ENCODE measurements at places on chromosomes 11 and 22.

DNA sequence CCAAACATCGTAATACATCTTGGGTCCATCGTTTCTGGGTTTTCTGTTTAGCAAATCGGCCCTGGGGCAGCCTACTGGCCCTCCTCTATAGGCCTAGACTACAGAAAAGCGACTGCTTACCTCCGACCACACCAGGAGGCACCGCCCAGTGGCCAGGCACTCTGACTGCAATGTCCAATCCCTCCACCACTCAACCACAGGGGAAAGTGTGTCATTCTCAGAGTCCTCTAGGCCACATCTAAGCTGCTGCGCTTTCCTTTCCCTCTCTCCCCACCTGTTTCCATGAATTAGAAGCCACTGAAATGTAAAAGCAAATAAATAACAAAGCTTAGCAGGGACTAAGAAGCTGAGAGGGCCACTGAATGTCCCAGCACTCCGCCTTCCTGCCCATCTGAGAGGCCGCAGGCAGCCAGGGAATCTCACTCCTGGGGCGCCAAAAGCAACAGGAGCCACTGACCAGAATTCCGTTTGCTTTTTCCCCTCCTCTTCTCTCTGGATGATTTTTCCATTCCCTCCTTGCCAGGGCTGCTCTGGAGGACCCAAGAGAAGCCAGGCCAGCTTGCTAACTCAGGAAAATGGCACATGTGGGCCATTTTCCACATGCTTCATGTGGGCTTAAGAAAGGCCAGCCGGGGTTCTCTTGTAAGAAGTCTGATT, 50.1 kb upstream of the FLI1 start:
- peak; percentile 30 for DNase-seq

GRCh38 chr11:93817426-93818348, 32.7 kb downstream of the VSTM5 start:
- DNase-seq: no peak

DNA sequence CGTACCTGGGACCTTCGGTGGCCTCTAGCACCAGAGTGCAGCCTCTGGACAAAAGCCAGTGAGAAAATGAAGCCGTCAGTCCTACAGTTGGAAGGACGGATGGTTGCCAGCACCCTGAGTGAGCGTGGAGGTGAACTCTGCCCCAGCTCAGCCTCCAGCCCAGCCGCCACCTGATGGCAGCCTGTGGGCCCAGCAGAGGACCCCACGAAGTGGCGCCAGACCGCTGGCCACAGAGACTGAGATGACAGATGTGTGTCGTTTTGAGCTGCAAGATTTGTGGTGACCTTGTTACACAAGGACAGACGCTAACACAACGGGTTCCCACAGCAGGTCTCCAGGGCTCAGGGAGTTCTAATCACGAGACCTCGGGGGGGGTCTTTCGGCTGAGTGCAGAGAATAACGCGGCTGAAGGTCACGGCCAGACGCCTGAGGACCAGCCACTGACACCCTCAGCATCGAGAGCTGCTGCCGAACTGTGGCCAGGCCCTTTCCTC, 75.0 kb downstream of the BRD1 start:
- DNase-seq: no peak

DNA sequence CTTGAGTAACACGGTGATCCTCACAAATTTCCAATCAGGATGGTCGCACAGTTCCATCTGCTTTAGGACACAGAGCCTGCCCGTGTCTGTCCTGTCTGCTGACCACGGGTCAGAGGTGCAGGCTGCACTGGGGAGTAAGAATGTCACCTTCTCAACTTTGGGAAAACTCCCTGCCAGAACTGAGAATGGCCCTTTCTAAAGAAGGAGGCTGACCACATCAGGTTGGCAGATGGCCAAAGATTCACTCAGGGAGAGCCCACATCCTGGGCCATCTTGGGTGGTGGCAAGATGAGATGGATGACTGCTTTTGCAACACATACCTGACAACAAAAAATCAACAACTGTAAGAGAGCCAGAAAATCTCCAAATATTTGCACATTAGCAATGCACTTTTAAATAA, 101.9 kb downstream of the IGLL1 start:
- no peak for DNase-seq

DNA sequence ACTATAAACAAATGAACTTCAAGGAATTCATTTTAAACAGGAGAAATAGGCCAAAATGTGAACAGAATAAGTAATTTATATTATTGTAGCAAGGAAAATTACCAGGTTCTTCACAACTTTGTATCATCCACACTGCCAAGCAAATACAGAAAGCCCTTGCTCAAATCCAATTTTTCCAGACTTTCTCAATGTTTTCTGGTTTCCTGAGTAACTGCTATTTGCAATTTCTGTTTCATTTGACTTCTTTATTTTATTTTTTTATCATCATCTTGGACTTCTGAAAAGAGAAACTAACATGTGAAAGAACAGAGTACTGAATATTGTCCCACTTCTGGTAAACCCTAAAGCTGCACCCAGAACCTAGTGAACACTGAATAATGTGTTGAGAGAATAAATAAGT, 61.0 kb downstream of the SLC1A2 start:
- DNase-seq: no peak

DNA sequence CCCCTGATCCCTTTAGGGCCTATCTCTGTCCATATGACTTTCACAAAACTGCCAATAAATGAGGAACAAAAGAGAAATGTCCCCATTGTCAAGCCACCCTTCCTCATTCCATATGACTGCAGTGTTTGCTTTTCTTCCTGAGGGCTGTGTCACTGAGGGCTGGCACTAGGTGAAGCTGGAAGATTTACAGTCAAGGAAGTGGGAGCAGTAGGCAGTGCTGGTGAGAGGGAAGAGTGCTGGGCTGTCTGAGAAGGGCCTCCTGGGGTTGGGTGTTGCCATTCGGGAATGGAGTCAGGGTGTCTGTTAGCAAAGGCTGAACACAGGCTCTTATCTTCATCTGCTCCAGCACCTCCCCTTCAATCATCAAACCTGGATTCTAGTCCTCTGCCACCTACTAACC, 30.9 kb downstream of the INSC start:
- DNase-seq: no peak

GRCh38 chr11:67996622-67997474, 7.0 kb downstream of the UNC93B1 start:
- peak; percentile 94 for DNase-seq

DNA sequence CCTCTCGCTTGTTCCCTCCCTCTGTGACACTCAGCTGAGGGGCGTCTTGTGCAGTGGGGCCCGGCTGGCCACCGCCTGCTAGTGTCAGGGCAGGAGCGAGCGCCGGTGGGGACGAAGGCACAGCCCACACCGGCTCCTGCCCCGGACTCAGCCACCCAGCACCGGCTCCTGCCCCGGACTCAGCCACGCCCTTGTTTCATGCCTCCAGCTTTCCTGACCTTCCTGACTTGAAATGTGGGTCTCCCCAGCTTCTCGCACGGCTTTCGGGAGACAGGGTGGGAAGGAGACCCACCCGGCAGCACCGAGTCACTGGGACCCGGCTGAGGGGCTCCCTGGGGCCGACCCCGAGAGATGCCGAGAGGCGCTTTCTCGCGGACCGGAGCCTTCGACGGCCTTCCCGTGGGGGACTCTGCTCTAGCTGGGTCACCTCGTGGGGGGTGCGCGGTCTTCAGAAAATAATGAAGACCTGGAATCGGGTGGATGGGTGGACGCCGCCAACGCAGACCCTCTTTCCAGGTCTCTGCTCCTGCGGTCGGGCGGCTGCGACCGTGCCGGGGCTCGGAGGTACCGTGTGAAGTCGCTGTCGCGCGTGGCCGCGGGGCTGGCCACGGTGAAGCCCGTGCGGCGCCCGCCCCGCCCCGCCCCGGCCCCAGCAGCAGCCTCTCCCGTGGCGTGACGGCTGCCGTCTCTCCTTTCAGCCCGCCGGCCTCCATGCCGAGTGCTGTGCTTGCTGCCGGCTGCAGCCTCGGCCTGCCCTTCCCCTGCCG, 10.2 kb downstream of the GLB1L2 start:
- no peak for DNase-seq

Data from NCI-H526 (cell line).